ENCODE measurements at places on chromosomes 7 and 10.

DNA sequence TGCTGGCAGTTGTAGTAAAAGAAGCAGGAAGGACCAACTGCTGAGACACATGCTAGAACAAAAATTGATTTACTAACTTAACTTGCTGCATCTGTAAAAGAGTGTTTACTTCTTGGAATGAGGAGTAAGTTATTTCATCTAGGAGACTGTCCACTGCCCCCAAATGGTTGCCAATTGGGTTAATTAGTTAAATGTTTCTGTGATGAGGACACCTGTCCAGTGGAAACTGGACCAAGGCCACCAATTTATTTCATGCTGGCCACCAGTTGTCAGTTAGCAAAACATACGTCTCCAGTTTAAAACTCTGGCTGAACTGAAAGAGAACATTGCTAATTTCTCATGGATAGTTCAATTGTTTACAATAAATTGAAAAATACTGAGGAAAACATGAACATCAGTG, 191.7 kb downstream of the PPP1R9A start:
- no peak for DNase-seq

DNA sequence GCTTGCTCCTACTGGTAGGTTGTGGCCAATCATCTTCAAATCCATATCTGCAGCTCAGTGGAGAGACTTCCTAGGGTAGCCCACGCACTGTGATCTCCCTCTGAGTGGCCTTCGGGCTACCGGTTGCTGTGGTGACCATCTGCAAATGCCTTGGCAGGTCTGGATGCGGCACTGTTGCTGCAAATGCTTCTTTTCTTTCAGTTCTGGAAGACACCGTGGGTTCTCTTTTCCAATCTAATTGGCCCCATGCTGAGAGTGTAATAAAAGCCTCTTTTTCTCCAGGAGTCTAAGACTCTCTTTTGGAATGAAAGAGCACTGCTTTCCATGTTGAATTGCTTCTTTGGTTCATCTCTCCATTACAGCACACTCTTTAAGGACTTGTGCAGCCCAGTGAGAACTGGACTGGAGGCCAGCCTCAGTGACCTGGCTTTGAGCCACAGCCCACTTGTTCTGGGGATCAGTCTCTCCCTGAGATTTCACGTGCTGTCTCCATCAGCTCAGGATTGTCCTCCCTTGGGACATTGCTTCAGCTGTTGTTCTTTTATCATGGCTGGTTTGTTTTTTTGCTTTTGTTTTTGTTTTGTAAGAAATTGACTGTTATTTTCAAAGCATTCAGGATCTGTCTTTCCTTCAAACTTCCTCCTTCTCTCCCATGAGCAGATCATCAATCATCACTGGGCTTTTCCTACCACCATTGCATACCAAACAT, 286.6 kb downstream of the BMPER start:
- no peak for DNase-seq

GRCh38 chr10:124303662-124304418, 114.9 kb downstream of the OAT start:
- DNase-seq: no peak

- no peak for DNase-seq
Measured at GRCh38 chr10:35208536-35208935, 81.9 kb downstream of the CREM start.

GRCh38 chr10:46542567-46543465, 13.6 kb downstream of the GPRIN2 start:
- DNase-seq: no peak

- DNase-seq: no peak
Measured at GRCh38 chr7:6057316-6058129, 26.3 kb downstream of the ANKRD61 start.

DNA sequence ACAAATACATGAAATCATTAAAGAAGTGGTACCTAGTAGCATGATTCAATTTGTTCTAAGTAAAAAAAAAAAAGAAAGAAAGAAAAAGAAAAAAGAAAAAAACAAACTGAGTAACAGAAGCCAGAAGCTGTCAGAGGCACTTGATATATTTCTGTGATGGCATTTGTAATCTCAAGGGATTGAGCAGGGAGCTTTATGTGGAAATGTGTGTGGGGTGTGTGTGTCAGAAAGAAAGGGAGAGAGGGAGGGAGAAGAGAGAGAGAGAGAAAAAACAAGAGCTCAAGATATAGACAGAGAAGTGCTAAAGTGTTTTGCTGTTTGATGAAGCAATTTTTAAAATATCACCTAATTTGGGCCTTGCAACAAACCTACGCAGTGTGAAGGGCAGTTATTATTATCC, 357.6 kb upstream of the PCDH15 start:
- no peak for DNase-seq

DNA sequence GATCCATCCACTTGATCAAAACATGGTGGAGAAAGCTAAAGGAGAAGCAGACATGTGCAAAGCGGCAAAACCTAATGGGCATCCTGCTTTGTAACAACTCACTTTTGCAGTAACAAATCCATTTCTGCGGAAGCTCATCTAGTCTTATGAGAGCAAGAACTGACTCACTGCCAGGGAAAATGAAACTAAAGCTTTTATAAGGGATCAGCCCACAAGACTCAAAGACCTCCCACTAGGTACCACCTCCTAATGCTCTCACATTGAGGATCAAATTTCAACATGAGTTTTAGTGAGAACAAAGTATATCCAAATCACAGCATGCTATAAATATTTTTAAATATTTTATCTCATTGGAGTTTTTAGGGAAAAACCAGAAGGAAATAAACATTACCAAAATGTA, 120.1 kb upstream of the GNAI1 start:
- no peak for DNase-seq

GRCh38 chr7:152865011-152865410, 105.5 kb downstream of the ACTR3B start:
- no peak for DNase-seq

GRCh38 chr7:141956084-141956483, 9.3 kb upstream of the CLEC5A start:
- DNase-seq: no peak

GRCh38 chr7:29806995-29807841, 910 bp downstream of the WIPF3 start:
- DNase-seq: no peak

DNA sequence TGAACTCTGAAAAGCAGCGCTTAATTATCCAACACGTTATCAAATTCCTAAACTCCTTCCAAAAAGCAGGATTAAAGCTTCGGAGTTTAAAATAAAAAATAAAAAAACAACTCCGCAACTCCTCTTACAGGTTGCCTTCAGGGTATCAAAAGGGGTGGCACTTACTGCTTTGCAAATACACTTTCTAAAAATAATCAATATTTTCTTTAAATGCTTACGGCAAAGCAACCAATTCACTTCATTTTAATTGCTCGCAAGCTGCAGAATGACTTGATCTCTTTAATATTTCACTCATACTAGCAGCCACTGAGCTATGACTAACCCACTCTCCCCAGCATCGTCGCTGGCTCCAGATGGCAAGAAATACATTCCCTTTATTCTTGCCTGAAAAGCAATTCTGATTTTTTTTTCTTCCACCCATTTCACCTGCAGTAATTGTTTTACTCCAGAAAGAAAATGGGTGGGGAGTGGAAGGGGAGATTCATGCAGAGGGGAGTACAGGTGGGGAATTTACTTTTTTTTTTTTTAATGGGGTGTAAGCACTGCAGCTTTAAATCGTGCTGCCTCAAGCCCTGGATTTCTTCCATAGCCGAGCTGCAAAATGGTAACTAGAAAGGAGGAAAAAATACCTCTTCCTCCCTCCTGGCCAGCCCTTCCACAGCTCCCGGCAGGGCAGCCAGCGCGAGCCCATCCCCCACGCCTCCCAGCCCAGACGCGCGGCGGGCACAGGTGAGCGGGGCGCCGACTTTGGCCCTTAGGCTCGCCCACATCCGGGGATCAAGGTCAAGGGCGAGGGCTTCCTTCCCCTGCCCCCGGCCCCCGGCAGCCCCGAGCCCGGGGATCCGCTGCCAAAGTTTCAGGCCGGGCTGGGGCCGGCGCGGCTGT, 54.2 kb upstream of the FHIP2A start:
- no peak for DNase-seq

DNA sequence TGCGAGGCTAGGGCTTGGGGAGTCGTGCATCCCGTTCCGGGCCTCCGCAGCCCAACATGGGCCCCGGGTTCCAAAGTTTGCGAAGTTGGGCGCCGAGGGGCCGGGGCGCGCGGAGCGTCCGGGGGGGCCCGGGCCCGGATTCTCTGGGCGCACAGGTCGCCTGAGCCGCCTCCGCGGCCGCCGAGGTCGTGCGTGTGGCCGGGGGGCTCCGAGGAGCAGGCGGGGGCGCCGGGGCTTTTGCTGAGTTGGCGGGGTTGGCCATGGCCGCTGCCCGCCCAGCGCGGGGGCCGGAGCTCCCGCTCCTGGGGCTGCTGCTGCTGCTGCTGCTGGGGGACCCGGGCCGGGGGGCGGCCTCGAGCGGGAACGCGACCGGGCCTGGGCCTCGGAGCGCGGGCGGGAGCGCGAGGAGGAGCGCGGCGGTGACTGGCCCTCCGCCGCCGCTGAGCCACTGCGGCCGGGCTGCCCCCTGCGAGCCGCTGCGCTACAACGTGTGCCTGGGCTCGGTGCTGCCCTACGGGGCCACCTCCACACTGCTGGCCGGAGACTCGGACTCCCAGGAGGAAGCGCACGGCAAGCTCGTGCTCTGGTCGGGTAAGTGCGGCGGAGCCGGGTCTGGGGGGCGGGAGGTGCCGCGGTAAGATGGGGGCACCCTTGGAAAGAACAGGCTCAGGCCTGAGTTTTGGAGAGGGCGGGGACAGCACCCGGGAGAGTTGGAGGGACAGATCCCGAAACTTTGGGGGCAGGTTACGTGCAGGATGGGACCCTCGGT, 643 bp downstream of the SMO start:
- DNase-seq: no peak
